ENCODE measurements at places on chromosomes 7 and 10. TPM values are rescaled to one million over a fixed set of nuclear protein-coding genes. Genes with fewer than 3 reads are reported as not detected.

DNA sequence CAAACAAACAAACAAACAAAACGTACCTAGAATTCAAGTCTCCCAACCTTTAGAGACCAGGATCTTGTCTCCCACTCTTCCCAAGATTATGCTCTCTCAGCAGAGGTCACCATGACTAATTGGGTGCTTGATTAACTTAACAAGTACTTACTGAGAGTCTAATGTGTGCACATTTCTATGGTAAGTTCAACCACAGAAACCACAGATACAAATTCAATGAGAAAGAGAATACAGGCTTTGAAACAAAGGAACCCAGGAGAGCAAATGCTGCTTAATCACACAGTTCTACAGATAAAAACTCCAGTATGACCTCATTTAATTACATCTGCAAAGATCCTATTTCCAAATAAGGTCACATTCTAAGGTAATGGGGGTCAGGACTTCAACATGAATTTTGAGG lies 142.8 kb downstream of the DNAJC1 start:
- no peak overlapping the region for H3K27ac ChIP-seq
- H3K4me3 ChIP-seq = no peak overlapping the region
- DNase-seq = no peak
- no peaks in the 10 kb centered on the region for H3K4me1 ChIP-seq
- H3K27me3 ChIP-seq = no peaks in the 10 kb centered on the region

DNA sequence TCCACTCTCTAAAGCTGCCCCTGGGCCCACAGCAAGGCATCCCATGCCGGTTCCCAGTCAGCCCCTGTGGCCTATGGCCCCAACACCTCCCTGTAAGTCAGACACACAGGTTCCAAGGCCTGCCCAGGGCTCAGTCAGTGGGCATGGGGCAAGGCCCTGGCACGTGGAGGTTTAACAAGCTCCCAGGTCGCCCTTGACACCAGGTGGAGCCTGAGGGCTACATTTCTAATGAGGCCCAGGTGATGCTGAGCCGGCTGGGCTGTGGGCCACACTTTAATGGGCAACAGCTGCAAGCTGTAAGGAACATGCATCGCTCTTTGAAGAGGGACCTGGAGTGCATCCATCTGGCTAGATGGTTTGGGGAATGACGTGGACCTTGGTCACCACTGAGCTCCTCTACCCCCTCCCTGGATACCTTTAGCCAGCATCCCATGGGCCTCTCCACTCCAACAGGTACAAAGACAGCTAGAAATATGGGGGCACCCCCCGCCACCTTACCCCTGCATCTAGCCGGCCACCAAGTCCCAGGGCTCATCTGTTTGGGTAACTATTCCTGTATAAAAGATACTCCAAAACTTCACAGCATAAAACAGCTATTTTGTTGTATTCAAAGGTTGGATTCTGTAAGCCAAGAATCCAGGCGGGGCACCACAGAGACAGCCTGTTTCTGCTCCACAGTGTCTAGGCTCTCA lies 122.5 kb downstream of the OAT start:
- no peak overlapping the region for H3K4me3 ChIP-seq
- no peaks in the 10 kb centered on the region for H3K36me3 ChIP-seq
- H3K27me3 ChIP-seq = no peaks in the 10 kb centered on the region
- no peak for DNase-seq
- no peak overlapping the region for H3K27ac ChIP-seq

DNA sequence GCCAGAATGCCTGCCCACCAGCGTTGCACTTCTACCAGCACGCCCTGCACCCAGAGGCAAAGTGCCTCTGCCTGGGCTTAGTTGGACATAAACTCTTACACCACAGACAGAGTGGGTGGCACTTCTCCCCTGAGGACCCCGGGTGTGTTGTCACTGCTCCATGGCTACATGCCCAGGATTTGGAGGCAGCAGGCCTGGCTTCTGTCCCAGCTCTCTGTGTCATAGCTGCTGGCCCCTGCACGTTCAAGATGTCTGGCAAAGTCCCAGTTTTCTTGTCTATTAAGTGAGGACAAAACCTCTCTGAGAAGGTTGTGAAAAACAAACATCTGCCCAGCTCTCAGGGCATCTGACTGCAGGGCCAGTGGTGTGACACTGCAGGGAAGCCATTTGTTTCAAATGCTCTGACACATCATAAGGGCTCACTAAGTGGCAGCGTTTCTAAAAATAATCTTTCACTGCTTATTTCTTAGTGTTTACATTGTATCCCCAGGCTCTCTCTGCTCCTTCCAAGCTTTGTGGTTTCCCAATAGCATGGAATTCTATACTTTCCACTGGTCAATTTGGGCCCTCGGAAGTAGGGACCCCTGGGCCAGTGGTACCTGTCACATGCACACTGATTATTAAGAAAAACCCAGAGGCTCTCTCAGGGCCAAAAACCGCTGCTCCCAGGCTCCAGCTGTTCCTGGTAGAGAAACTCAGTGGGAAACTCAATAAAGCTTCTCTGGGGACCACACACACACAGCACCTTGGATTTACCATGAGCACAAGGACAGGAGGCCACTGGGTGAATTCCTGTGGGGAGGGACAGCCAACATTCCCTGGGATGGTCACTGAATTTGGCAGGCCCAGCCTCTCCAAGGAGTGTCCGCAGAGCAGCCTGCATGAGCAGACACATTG lies 86.2 kb upstream of the ANLN start:
- peaks cover 3% of the 10 kb centered on the region for H3K36me3 ChIP-seq
- H3K4me3 ChIP-seq = no peak overlapping the region
- peak overlapping the region; percentile 81 for H3K27ac ChIP-seq
- H3K27me3 ChIP-seq = no peaks in the 10 kb centered on the region
- peak; percentile 98 for DNase-seq

- H3K36me3 ChIP-seq = no peaks in the 10 kb centered on the region
- H3K4me1 ChIP-seq = no peaks in the 10 kb centered on the region
- no peaks in the 10 kb centered on the region for H3K27me3 ChIP-seq
- peak overlapping the region; percentile 95 for H3K4me3 ChIP-seq
- DNase-seq = peak; percentile 30
These were observed 2.7 kb downstream of the MXI1 start for GRCh38 chr10:110209926-110210673.

DNA sequence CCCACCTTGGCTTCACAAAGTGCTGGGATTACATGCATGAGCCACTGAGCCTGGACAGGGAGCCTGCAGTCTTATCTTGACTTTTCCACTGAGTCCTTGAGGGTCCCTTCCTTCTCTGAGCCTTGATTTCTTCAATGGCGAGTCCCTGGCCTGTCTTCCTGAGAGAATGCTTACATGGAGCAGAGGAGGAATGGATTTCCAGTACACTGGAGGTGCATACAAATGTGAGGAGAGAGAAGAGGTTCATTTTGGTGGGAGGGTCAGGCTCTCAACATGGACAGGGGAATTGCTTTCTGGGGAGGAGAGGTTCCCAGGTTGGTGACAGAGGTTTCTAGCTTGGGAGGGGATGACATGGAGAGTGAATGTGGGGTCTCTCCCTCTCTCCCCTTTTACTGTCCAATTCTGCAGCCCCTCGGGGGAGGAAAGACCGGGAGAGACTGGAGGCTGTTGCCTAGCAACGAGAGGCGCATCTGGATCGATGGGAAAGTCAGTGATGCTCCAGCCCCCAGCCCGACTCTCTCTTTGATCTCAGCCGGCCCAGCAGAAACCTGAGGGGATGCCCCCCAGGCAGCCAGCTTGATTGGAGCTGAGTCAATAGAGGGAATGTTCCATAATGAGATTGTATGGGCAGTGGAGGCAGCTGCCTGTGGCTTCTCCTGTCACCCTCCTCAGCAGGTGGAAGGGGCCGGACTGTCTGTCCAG lies 14.8 kb downstream of the SRRM3 start:
- no peak overlapping the region for H3K4me3 ChIP-seq
- H3K4me1 ChIP-seq = no peaks in the 10 kb centered on the region
- H3K36me3 ChIP-seq = no peaks in the 10 kb centered on the region
- DNase-seq = no peak
- H3K27ac ChIP-seq = no peak overlapping the region
- H3K27me3 ChIP-seq = no peaks in the 10 kb centered on the region

DNA sequence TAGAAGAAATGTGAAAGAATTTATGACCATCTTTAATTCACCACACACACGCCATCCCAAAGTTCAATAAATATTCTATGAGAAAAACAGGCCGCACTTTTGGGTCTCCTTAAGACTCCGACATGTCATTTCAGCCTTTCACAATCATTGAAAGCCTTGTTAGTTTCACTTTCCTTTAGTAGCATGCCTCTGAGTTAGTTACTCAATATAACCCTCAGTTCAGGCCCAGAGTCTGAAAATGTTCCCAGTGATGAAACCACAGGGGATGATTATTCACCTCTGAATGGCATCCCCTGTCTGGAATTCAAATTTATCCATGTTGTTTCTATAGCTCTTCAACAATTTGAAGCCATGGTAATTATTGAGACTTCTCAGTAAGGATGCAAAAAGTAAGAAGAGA lies 278.1 kb upstream of the NRP1 start:
- peaks cover 19% of the 10 kb centered on the region for H3K4me1 ChIP-seq
- H3K36me3 ChIP-seq = peaks cover 5% of the 10 kb centered on the region
- H3K4me3 ChIP-seq = no peak overlapping the region

DNA sequence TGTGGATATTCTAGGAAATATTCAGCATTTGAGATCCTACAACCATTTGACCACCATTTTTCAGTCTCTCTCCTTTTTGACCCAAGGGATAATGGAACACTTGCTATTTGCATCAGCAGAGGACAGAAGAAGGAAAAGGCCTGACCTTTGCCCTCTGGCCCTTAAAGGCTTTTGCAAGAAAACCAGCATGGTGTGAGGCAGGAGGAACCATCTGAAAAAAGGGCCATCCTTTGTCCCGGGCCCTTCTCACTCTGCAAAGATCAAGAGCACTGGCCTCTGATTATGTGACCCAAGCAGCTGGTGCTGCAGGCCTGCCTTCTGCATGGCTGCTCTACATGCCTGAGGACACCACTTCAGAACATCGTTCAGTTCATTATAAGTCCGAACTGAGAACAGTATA lies 133.3 kb upstream of the STK17A start:
- H3K27me3 ChIP-seq = no peaks in the 10 kb centered on the region
- DNase-seq = no peak
- H3K36me3 ChIP-seq = no peaks in the 10 kb centered on the region
- H3K27ac ChIP-seq = no peak overlapping the region
- no peak overlapping the region for H3K4me3 ChIP-seq

DNA sequence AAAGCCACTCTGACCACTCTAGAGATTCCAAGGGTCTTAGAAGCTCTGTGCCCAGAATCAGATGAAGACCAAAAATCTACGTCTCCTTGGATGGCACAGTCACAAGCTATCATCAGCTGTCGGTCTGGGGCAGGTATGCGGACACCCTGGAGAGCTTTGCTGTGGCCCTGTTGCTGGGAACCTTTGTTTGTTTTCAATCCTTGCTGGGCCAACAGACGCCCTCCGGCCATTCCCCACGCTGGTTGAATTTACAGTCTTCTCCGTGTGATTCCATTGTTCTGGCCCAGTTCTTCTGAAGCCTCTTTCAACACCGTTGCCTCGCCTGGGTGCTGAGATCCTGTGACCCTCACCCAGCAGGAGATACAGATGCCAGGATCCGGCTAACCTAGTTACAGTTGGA lies 149.4 kb upstream of the PFKP start:
- no peak overlapping the region for H3K4me3 ChIP-seq
- no peaks in the 10 kb centered on the region for H3K27me3 ChIP-seq
- H3K27ac ChIP-seq = no peak overlapping the region
- H3K36me3 ChIP-seq = no peaks in the 10 kb centered on the region
- no peak for DNase-seq

DNA sequence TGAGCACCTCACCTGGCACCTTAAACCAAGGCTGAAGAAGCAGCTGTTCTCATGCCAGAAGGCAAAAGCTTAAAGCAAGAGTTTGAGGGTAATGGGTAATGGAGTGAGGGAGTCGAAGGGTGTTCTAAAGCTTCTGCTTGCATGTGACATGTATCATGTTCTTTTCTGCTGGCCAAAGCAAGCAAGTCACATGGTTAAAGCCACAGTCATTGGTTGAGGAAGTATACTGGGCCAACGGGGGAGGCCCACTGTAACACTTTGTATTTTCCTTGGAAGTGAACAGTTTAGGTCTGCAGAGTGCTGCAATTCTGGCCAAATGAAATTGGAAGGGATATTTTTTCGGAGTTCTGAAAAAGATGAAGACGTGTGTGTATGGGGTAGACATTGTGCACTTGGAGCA lies 75.7 kb downstream of the REEP3 start:
- no peak for DNase-seq
- no peaks in the 10 kb centered on the region for H3K27me3 ChIP-seq
- 0 out of 2 replicates have a peak, but pooled peaks cover 4% of the 10 kb centered on the region for H3K4me1 ChIP-seq
- no peak overlapping the region for H3K4me3 ChIP-seq
- peaks cover 47% of the 10 kb centered on the region for H3K36me3 ChIP-seq

DNA sequence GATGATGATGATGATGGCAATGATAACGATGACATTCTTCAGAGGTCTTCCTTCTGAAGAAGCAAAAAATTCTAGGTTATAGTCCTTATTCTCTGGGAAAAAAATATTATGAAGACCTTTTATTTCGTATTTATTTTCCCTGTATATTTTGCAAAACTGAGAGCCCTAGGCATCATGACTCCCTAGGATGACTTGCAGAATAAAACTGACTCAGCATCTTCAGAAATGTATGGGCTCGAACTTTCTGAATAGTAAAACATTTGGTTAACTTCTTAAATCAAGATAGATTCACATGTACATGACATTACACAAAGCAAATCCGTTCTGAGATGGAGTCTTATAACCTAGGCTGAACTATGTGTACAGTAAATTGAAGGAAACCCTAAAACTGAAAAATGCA lies 29.4 kb downstream of the DKK1 start:
- H3K36me3 ChIP-seq = no peaks in the 10 kb centered on the region
- no peak overlapping the region for H3K4me3 ChIP-seq
- 0 out of 2 replicates have a peak, but pooled peaks cover under 1% of the 10 kb centered on the region for H3K4me1 ChIP-seq
- no peak for DNase-seq
- H3K27ac ChIP-seq = no peak overlapping the region
- no peaks in the 10 kb centered on the region for H3K27me3 ChIP-seq

DNA sequence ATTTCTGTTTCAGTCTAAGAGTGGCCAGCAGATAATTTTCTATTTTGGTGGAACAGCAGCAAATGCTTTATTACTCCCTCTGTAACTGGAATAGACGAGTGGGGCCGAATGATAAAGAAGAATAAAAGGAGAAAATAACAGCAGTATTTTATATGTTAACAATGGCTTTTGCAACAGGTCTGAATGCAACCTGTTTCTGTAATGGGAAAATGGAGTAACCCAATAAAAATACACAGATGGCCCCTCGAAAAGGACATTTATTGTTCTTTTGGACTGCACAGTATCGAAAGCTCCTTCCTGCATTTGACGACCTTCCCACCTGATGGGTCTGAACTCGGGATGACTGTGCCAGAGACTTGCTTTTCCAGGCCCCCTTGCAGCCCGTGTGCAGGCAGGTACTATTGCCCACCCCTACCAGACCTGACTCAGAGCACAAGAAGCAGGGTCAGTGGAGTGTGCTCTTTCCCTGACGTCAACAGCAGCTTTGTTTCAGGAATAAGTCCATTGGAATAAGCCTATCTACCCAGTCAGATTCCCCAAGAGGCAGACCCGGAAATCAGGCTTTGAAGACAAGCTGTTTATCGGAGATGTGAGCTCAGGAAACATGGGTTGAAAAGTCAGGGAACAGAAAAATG lies 306.5 kb upstream of the NEBL start:
- H3K4me1 ChIP-seq = no peaks in the 10 kb centered on the region
- H3K36me3 ChIP-seq = no peaks in the 10 kb centered on the region
- DNase-seq = no peak
- H3K4me3 ChIP-seq = no peak overlapping the region

The KRIT1 gene
- total RNA-seq = 46.4 TPM

The DDIT4 gene
- total RNA-seq = 68.9 TPM

The LRIT1 gene
- total RNA-seq = not detected

The LBX1 gene
- not detected for total RNA-seq

The LRRD1 gene
- total RNA-seq = not detected

The CACNA2D1 gene
- total RNA-seq = 1.1 TPM

All from PC-3 (cell line).